ENCODE measurements at places on chromosomes 16 and 17.

- no peak for DNase-seq
Measured at GRCh38 chr16:31876951-31877828, 3.6 kb downstream of the ZNF267 start.

GRCh38 chr17:21285164-21286065 lies 904 bp downstream of the MAP2K3 start:
- DNase-seq = no peak

DNA sequence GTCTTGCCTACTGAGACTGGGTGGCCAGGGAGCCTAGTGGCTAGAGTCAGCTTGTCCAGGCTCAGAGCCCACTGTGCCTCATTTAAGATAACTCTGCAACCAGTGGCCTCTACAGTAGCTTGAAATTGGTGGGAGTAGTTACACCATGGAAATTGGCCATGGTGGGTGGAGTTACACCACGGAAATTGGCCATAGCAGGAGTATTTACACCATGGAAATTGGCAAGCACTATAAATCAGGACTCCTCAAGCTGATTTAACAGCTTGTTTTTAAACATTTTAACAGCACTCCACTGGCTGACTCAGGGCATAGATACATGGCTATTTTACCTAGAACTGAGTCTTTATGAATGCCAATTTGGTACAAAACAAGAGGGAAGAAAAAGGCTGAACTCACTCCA lies 27.7 kb upstream of the AKTIP start:
- DNase-seq = no peak

GRCh38 chr17:66527335-66527734 lies 224.9 kb downstream of the PRKCA start:
- no peak for DNase-seq

GRCh38 chr16:21265104-21265837 lies 12.8 kb downstream of the CRYM start:
- no peak for DNase-seq

DNA sequence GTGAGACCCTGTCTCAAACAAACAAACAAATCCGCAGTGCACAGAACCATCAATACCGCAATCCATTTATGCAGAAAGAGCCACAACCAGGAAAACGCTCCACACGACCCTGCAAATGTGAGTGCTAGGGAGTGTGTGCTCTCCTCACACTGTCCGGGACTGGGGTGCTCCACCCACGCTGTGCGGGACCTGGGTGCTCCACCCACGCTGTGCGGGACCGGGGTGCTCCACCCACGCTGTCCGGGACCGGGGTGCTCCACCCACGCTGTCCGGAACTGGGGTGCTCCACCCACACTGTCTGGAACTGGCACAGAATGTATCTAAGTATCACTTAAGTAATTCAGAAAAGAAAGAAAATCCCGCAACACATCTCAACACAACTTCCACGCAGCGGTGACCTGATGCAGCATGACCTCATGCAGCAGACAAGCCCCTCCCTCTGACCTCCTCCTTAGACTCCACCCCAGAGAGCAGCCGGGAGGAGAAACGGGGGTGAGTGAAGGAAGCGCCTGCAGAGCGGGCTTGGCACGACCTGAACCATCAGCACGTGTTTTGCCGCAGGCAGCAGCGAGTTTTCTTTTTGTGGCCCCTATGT lies 38.5 kb downstream of the ZNF276 start:
- DNase-seq = no peak

DNA sequence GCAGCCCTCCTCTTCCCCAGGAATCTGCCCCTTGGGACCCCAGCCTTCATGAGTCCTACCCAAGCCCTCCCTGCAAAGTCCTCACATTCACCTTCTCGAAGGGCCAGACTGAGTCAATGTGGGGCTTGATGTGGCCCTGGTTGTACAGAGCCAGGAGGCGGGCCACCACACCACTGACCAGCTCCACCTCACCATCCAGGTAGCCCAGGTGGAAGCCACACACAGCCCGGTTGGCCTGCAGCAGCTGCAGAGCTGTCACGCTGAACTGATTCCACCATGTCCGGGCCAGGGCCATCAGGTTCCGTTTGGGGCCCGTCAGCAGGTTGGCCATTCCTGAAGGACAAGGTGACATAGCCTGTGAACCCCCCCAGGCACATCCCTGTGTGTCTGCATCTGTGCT lies 6.0 kb downstream of the VAT1 start:
- no peak for DNase-seq

- no peak for DNase-seq
Measured at GRCh38 chr17:15121426-15121825, 143.7 kb downstream of the PMP22 start.

DNA sequence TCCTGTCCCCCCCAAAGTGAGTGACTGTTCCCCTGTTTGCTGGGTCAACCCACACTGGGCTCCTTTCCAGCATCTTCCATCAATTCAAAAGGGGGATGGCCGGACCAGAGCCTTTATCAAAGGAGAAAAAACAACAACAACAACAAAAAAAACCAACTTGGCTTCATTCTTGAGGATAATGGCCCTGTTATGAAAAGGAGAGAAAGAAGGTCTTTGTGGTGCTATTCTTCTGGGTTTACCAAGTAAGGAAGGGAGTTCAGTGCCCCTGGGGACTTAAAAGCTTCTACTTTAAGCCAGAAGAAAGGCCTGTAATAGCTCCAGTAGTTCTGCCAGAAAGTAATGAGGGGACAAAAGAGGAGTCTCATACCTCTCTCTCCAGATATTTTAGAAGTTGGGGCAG lies 71.5 kb downstream of the RGS9 start:
- no peak for DNase-seq

GRCh38 chr16:12324152-12324551 lies 347.6 kb downstream of the SNX29 start:
- no peak for DNase-seq

DNA sequence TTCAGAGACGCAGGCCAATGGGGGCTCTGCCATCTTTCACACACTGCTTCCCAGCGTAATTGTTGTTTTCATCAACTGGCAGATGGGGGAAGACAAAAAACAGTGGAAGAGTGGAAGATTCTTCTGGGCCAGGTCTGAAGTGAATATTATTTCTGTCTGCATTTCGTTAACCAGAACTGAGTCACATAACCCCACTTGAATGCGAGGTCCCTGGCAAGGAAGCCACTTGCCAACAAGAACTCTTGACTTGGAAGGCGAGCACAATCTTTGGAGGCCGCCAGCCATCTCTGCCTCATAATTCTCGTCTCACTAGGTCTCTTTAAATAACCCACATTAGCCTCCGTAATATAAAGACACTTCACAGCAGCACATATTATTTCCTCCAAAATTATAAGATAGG lies 75.4 kb downstream of the CYB561 start:
- no peak for DNase-seq

DNA sequence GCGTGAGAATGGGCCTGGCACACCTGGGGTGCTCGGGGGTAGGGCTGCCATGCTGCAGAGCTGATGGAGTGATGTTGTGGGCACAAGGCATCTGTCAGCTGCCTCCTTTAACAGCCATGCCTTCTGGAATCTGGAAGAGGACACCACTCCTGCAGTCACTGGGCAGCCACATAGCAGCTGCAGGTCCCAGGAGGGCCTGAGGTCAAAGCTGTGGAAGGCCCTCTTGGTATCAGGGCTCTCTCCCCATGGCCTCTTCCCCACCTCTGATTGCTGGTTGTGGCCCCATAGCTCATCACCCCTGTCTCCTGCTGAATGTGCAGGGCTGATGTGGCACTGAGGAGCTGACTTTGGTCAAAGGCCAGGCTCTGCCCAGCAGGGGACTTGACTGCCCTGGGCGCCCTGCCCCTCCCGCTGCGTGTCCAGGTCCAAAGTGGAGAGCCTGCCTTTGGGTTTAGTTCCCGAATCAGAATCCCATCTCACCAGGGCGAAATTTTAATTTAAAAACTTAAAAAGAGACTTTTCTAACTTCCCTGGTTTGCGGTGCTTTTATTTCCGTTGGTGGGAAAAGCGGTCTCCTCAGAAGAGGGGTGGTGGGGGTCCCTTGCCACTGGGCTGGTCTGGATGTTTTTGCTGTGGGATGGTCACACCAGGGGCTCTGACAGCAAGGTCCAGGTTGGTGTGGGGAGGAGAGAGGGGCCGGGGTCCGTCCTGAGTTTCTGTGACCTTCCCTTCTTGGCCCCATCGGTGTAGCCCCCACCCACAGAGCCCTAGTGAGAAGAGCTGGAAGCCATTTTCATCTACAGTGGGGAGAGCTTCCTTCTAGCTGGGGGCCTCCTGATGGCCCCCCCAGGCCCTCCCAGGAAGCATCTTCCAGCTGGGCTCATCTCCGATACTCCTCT lies 5.9 kb downstream of the UBALD2 start:
- no peak for DNase-seq

DNA sequence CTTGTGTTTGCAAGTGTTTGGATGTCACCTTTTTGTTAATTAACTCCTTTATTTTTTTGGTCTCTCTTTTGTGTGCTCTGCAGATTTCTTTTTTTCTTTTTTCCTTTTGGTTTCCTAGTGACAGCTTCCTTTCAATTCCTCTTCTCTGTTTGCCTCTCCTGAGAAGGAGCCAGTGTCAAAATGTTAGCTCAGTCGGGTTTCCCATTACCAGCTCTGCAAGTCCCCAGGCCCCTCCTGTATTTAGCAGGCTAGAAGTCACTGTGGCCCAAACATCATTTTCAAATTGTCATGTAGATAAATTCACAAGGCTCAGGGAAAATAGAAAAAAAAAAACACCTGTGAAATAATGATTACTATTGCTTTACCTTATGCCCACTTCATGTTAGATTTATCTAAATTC lies 1621.6 kb downstream of the CDH8 start:
- no peak for DNase-seq

- no peak for DNase-seq
Measured at GRCh38 chr16:67766291-67766690, 40.1 kb downstream of the RANBP10 start.

DNA sequence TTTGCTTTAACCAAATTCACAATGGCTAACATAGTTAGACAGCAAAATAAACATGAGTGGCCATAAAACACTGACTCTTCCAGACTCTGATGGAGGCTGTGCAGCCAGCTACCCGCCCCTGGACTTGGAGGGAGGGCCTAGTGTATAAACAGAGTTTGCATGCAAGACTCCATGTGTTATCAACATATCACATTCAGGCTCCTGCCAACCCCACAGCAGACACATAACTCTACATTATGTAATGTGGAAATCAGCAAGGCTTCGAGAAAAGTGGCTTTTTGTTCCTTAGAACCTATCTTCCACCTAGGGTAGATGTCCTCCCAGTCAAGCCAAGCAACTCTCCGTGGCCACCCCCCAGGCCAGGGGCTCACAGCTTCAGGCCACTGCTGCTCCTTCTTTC lies 19.3 kb upstream of the SOX9 start:
- DNase-seq = no peak

- no peak for DNase-seq
Measured at GRCh38 chr16:4701791-4702465, 8.6 kb downstream of the NUDT16L1 start.
